A549 treated with CORT108297 at 1 μM for 4 hours (cell line): ENCODE measurements at places on chromosomes 7 and 10. TPM values are rescaled to one million over a fixed set of nuclear protein-coding genes. Genes with fewer than 3 reads are reported as not detected.

Gene LIPF
- total RNA-seq, result not detected in 5 replicates

Gene CASD1
- 7.6 to 12.2 TPM (median 10.4 TPM) in 5 replicates for total RNA-seq

Gene AASS
- total RNA-seq, result 0.04 to 0.09 TPM (median 0.07 TPM) in 4 of 5 replicates, not detected in the other

Gene OR2A5
- total RNA-seq, result not detected in 5 replicates

Gene HYAL4
- not detected in 5 replicates for total RNA-seq

Gene TFEC
- total RNA-seq, result 0.01 TPM in 1 of 5 replicates, not detected in the others

Gene PPP3CB
- 16.0 to 20.4 TPM (median 17.8 TPM) in 5 replicates for total RNA-seq

Gene HSPA12A
- 11.1 to 12.6 TPM (median 11.8 TPM) in 5 replicates for total RNA-seq

Gene PSD
- 0.18 to 0.60 TPM (median 0.46 TPM) in 5 replicates for total RNA-seq

Gene CNTNAP2
- total RNA-seq, result 0.01 TPM in 2 of 5 replicates, not detected in the others

Gene FAM25C
- total RNA-seq, result 0.53 to 3.3 TPM (median 1.4 TPM) in 4 of 5 replicates, not detected in the other

Gene TMEM225B
- total RNA-seq, result 0.78 to 1.5 TPM (median 1.3 TPM) in 5 replicates

Gene HOXA11
- 0.54 to 0.79 TPM (median 0.77 TPM) in 5 replicates for total RNA-seq

Gene YKT6
- total RNA-seq, result 117 to 126 TPM (median 120 TPM) in 5 replicates

Gene MSANTD7
- 11.5 to 12.4 TPM (median 12.0 TPM) in 5 replicates for total RNA-seq

Gene GDF10
- total RNA-seq, result 0.06 to 0.14 TPM (median 0.09 TPM) in 5 replicates

Gene CAV2
- 143 to 195 TPM (median 182 TPM) in 5 replicates for total RNA-seq

Gene DDC
- 0.58 to 1.9 TPM (median 1.1 TPM) in 5 replicates for total RNA-seq

Gene RAMP3
- total RNA-seq, result not detected in 5 replicates

Gene NOM1
- total RNA-seq, result 18.7 to 21.5 TPM (median 19.7 TPM) in 5 replicates

Gene SLC26A5
- total RNA-seq, result not detected in 5 replicates

Gene ZNF365
- total RNA-seq, result 0.93 to 1.3 TPM (median 1.2 TPM) in 5 replicates

Gene CCDC3
- 0.75 to 1.2 TPM (median 1.2 TPM) in 5 replicates for total RNA-seq

Gene CISD1
- total RNA-seq, result 46.3 to 59.3 TPM (median 52.8 TPM) in 5 replicates

Gene CCL24
- not detected in 5 replicates for total RNA-seq

Gene ITGA8
- not detected in 5 replicates for total RNA-seq

Gene LRRC17
- total RNA-seq, result 0.03 to 0.16 TPM (median 0.11 TPM) in 4 of 5 replicates, not detected in the other

Gene WDR86
- 0.13 to 0.38 TPM (median 0.17 TPM) in 5 replicates for total RNA-seq

Gene EPO
- not detected in 5 replicates for total RNA-seq

Gene PARD3
- total RNA-seq, result 57.0 to 88.0 TPM (median 71.0 TPM) in 5 replicates

Gene SEPTIN7
- 183 to 275 TPM (median 209 TPM) in 5 replicates for total RNA-seq

Gene PODXL
- total RNA-seq, result 36.1 to 60.0 TPM (median 47.9 TPM) in 5 replicates

Gene ZNF467
- 0.88 to 1.6 TPM (median 1.5 TPM) in 5 replicates for total RNA-seq
